ENCODE measurements at places on chromosomes 5 and 9.

- no peak for DNase-seq
Observed at GRCh38 chr5:14025569-14026286, 81.2 kb upstream of the DNAH5 start.

DNA sequence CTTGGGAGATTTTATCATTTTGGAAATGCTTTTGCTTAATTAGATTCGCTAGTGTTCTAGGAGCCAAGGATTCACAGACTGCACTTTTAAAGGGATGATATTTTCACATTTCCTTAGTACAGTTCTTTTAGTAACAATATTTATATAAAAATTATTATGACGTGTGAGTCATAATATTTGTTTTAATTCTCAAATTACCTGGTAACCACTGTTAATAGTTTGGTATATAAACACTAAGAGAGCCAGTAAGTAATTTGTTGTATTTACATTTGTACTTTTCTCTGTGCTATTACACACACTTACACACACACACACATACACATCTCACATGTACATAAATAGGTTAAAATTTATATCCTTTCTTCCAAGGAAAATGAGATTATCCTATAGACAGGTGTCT, 58.8 kb upstream of the RAD23B start:
- no peak for DNase-seq

GRCh38 chr5:168683247-168683926, 104.2 kb upstream of the PANK3 start:
- DNase-seq = no peak

DNA sequence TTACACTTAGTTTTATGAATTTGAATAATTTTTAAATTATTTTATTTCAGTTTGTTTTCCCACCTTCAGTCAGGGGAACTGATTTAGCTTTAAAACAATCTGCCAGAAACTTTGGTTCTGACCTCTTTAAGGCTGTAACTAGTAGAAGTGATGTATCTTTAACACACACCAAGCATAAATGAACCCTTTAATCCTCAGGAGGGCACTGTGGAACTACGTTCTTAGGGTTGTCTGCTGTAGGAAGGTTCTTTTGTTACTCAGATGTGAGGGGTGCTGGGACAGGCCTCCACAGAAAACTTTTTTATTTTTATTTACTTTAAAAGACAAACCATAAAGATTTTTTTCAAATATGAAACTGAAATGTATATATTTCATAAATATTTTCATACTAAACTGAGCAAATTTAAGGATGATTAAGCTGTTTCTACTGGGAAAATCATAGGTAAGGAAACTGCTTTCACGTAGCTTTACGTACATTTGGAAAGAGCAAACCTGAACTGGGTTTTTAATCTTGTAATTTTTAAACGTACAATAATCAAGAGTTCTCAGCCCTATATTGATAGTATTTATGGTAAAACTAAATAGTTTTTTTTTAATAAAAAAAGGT, 5.3 kb downstream of the KLF4 start:
- DNase-seq = peak; percentile 68

GRCh38 chr5:29697785-29698414, 1495.6 kb upstream of the CDH6 start:
- DNase-seq = no peak
